Hepatocyte (in vitro differentiated cells): ENCODE measurements at places on chromosomes 4 and X. TPM values are rescaled to one million over a fixed set of nuclear protein-coding genes. Genes with fewer than 3 reads are reported as not detected.

DNA sequence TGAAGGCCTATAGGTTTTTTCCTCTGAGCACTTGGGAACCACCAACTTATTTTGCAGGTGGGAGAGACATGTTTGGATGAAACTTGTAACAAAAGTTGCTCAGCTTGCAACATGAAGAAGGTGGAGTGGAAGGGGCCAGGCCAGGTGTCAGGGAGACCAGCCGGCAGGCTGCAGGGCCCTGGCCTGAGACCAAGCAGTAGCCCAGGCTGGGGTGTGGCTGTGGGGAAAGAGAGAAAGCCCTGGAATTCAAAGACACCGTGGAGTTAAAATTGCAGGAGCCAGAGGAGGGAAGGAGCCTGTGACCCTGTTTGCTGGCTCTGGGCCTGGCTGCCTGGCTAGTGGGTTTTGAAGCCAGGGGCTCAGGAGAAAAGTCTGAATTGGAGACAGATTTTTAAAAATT lies 43.4 kb downstream of the EFNB1 start:
- no peak overlapping the region for H3K4me3 ChIP-seq
- no peak for DNase-seq
- peaks cover 7% of the 10 kb centered on the region for H3K4me1 ChIP-seq

DNA sequence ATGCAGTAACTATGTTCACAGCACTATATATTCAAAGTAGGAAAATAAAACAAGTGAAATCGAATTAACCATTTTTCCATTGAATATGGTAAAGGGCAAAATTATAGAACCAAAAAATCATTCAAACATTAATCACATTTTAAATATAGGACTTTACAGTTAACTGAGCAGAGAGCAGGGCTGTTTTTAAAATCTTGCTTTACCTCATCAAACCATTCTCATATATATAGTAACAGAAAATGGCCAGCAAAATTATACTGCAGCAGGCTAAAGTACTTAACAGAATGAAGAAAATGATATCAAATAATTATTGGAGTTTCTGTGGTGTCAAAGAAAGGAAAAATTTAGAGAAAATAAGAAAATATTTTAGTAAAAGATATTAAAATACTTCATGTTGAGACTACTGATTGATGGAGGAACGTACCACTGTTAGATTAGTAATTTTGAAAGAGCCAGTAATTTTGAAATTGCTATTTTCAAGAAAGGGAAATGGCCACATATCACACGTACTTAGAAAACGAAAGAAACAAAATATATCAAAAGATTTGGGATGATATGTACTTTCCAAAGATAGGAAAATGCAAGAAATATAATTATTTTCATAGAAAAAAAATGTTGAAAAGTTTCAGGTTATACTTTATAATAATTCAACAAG lies 813.7 kb downstream of the DMD start:
- H3K4me1 ChIP-seq: no peaks in the 10 kb centered on the region
- H3K27me3 ChIP-seq: no peaks in the 10 kb centered on the region
- no peaks in the 10 kb centered on the region for H3K36me3 ChIP-seq
- no peak overlapping the region for H3K4me3 ChIP-seq
- no peak for DNase-seq

GRCh38 chrX:14300376-14300775 lies 229.0 kb upstream of the GLRA2 start:
- no peaks in the 10 kb centered on the region for H3K27me3 ChIP-seq
- DNase-seq: no peak
- H3K4me3 ChIP-seq: no peak overlapping the region
- H3K27ac ChIP-seq: no peak overlapping the region
- no peaks in the 10 kb centered on the region for H3K36me3 ChIP-seq

GRCh38 chr4:2805712-2806389 lies 13.0 kb downstream of the SH3BP2 start:
- H3K27ac ChIP-seq: peak overlapping the region; percentile 34
- H3K27me3 ChIP-seq: no peaks in the 10 kb centered on the region
- H3K36me3 ChIP-seq: no peaks in the 10 kb centered on the region
- no peak overlapping the region for H3K4me3 ChIP-seq
- no peak for DNase-seq

- H3K4me1 ChIP-seq: no peaks in the 10 kb centered on the region
- no peak for DNase-seq
- no peak overlapping the region for H3K4me3 ChIP-seq
- H3K27ac ChIP-seq: no peak overlapping the region
- H3K27me3 ChIP-seq: no peaks in the 10 kb centered on the region
Observed at GRCh38 chrX:39063702-39064101, 262.4 kb downstream of the MID1IP1 start.

- H3K36me3 ChIP-seq: no peaks in the 10 kb centered on the region
- no peak for DNase-seq
- no peak overlapping the region for H3K4me3 ChIP-seq
- H3K27me3 ChIP-seq: no peaks in the 10 kb centered on the region
- no peak overlapping the region for H3K27ac ChIP-seq
- H3K4me1 ChIP-seq: no peaks in the 10 kb centered on the region
Observed at GRCh38 chr4:178789279-178789678, 1347.0 kb upstream of the AGA start.

DNA sequence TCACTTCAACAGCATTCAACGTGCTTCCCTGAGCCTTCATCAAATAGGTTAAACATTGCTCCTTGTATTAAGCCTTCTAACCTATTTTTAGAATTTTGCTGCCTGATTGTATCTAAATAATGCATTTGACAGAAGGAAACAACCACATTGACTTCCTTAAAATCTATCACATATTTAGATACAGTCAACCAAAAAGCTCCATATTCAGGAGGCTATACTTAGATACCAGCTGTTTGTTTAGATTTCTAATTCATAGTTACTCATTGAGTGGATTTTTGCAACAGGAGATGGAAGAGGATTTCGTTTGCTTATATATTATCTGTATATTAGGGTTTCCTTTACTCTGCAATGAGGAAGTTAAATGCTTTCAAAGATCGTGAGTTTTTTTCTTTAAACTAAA lies 241.1 kb upstream of the PPP1R2C start:
- DNase-seq: no peak
- H3K4me1 ChIP-seq: no peaks in the 10 kb centered on the region
- no peak overlapping the region for H3K4me3 ChIP-seq
- H3K27ac ChIP-seq: no peak overlapping the region

The PRR32 gene
- not detected in 2 replicates for polyA plus RNA-seq

The ADH1A gene
- polyA plus RNA-seq: 17.3 and 26.6 TPM in 2 replicates
